Substantia nigra (tissue), 51 donors: ENCODE measurements at places on chromosomes 11 and 22.

- no peak for DNase-seq
Observed at GRCh38 chr22:41935509-41935908, 8.9 kb upstream of the TNFRSF13C start.

- DNase-seq = no peak
Observed at GRCh38 chr22:45812910-45813309, 141.3 kb downstream of the ATXN10 start.

- DNase-seq = no peak
Observed at GRCh38 chr22:28899199-28899853, 16.0 kb downstream of the ZNRF3 start.

DNA sequence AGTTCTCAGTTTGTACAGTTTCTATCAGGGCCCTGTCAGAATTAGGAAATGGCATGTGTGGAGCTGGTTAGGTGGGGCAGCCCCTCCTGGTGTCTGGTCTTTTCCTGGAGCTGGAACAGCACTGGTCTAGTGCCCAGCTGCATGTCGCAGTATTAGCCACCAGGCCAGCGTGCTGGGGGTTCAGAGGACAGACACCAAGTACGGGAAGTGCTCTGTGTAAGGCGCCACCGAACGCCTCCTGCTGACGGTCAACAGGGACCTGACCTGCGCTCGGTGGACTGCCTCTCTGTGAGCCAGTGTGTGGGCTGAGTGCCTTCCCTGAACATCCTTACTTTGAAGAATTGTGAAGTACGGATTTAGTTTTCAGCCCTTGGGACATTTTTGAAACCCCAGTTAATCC is 33.9 kb downstream of the AP2A2 start:
- DNase-seq = no peak

DNA sequence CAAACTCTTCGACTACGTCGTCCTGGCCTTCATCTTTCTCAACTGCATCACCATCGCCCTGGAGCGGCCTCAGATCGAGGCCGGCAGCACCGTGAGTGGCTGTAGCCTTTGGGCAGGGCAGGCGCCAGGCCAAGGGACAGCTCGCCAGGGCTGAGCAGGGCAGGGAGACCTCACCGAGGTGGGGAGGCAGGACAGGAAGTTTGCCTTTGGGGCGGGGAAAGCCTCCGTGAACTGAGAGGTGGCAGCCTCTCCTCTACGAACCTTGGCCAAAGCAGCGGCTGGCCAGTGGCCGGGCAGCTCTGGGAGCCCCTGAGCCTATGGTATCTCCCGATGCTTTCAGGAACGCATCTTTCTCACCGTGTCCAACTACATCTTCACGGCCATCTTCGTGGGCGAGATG is 93.2 kb downstream of the CACNA1I start:
- DNase-seq = no peak

DNA sequence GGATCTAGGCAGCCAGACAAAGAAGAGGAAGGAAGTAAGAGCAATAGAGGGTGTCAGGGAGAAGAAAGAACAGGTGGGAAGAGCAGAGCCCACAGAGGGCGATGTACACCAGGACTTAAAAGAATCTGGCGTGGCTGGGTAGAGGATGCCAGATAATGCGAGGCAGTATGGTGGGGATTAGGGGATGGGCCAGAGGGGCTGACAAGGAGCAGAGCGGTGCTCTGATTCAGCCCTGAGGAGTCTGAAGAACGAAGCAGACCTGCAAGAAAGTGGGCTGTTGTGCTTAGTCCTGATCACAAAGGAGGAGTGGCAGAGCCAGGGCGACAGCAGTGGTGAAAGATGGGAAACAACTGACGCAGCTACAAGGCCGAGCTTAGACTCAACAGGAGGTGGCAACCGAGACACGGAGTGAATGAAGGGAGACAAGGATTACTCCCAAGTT is 163.7 kb downstream of the LARGE1 start:
- no peak for DNase-seq

DNA sequence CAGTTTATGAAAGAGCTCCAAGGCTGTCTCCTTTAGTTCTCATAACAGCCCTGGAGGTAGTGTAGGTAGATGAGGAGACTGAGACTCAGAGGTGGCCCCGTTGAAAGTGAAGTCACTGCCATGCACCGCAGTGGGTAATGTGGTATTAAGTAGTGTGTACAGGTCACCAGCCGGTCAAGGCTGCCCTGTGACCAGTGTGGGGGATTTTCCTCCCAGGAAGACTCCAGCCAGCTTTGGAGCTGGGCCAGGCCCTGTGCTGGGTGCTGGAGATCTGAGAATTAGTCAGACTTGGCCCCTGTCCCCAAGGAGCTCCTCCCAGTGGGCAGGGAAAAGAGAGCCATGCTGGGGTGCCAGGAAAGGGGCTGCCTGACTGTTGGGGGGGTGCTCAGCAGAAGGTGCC is 5.3 kb downstream of the OMP start:
- DNase-seq = no peak

DNA sequence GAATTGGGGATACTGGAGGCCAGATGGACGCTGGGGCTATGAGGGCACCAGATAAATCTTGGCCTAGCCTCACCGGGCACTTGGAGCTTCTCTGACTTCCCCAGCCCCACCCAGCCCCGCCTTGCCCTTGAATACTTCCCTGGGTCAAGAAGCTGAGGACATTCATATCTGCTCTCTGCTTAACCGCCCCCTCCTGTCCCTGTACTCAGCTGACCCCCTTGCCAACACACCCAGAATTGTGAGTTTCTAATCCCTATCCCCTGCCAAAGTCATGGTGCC is 22.0 kb downstream of the FADS3 start:
- DNase-seq = no peak

DNA sequence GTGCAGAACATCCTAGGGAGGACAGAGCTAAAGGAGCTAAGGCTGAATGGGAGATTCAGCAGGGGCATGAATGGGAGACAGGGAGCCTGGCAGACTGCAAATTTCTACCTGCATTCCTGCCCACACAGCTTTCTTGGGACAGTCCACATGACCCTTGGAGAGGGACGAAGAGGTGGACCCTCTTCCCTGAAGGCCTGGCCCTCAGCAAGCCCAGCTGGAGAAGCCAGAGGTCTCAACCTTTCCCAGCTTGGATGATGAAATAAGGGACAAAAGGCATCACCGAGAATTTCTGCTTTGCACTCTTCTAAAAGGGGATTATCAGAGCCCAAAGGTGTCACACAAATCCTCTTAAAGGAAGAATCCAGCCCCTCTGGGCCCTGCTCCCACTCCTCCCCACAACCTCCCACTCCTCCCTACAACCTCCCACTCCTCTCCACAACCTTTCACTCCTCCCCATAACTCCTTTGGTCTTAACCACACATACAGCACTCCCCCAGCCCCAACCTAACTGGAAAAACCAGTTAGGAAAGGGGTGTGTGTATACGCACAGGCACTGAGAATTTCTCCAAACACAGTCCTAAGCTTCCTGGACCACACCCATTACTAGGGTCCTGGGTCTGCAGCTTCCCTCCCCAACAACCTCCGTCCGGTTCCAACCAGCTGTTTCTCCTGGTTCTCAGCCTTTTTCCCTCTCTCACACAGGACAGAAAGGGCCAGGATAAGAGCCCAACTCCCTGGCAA is 38.4 kb downstream of the RPL27A start:
- DNase-seq = no peak

GRCh38 chr11:59678118-59678812 is 9.4 kb upstream of the PATL1 start:
- DNase-seq = no peak

GRCh38 chr11:111019451-111019850 is 226.1 kb upstream of the POU2AF2 start:
- no peak for DNase-seq

GRCh38 chr11:46144741-46145140 is 23.5 kb upstream of the PHF21A start:
- DNase-seq = no peak

GRCh38 chr22:49586244-49586748 is 241.4 kb downstream of the BRD1 start:
- no peak for DNase-seq

GRCh38 chr11:76550781-76551180 is 106.0 kb downstream of the EMSY start:
- DNase-seq = no peak

- DNase-seq = no peak
Observed at GRCh38 chr11:45817191-45817590, 12.2 kb downstream of the SLC35C1 start.

- DNase-seq = no peak
Observed at GRCh38 chr11:100182350-100182749, 504.7 kb upstream of the ARHGAP42 start.

DNA sequence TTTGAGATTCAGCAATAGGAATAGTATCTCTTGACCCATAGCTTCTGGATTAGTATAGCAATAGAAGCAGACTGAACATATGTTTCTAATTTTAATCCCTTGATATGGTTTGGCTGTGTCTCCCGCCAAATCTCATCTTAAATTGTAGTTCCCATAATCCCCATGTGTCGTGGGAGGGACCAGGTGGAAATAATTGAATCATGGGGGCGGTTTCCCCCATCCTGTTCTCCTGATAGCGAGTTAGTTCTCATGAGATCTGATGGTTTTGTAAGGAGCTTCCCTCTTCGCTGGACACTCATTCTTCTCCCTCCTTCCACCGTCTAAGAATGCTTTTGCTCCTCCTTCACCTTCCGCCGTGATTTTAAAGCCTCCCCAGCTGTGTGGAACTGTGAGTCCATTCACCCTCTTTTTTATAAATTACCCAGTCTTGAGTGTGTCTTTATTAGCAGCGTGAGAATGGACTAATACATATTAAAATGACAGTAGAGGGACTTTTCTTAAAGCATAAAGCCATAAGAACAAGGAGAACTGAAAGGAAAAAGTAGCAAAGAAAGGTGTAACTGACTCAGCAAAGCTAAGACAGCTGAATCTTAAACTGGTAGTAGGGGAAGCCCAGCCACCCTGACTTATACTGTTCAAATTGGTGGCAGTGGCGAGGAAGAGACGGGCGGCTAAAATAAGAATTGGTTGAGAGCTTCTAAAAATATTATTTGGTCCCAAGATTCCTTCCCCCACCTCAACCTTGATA is 20.3 kb upstream of the SLN start:
- DNase-seq = no peak

GRCh38 chr11:70736937-70737640 is 338.8 kb downstream of the CTTN start:
- DNase-seq = no peak

DNA sequence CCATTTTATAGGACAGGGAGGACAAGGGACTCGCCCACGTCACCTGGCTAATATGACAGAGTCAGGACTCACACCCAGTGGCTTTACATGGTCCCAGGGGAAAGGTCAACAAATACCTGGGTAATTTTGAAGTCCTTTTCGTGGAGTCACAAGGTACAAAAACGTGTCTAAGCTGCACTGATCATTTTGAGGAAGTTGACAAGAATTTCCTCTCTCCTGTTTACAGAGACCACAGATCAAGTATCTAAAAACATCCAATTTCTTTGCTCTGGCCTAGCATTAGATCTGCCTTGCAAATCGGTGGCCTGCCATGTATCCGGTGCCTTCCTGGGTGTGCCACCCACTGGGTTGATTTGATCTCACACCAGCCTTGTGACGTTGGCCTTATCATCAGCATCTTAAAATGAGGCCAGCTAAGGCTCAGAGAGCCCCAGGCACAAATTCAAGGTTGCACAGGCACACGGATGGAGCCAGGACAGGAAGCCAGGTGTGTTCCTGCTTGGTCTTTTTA is 17.6 kb downstream of the GDPD5 start:
- no peak for DNase-seq

DNA sequence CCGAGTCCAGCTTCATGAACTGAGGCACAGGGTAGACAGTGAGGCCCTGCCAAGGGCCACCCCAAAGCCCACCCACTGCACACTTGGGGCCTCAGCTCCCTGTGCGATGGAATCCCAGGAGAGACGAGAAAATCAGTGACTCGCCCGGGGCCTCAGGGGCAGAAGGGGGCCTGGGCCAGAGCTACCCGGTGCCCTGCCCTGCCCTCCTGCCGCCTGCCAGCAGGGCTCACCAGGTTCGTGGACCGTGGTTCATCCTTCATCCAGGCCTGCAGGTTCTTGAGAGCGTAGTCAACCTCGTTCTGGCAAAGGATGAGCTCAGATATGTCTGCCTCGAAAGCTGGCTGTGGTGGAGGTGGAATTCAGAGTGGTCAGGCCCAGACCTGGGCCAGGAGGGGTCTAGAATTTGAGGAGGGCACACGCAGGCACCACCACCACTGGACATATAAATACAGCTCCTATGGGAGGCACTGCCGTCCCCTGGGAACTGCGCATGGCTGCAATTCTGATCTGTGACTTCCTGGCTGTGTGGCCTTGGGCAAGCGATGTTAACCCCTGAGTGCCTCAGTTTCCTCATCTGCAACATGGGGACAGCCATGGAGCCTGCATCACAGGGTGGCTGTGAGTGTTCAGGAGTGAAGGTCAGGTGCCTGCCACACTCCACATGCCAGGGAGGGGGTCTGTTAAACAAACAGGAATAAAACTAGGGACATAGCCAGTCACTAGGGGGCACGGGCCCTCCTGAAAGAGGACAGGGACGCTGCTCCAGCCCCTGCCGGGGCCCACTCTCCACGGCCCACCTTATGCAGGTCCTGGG is 7.5 kb downstream of the ALDH3B2 start:
- no peak for DNase-seq

- DNase-seq = no peak
Observed at GRCh38 chr11:88352139-88352538, 14.6 kb upstream of the CTSC start.

- DNase-seq = no peak
Observed at GRCh38 chr22:17563936-17564391, 666 bp downstream of the SLC25A18 start.

GRCh38 chr11:218815-219593 is 11.5 kb downstream of the RIC8A start:
- no peak for DNase-seq

GRCh38 chr11:131595797-131596196 is 225.4 kb downstream of the NTM start:
- no peak for DNase-seq

GRCh38 chr22:30044881-30045493 is 35.3 kb upstream of the HORMAD2 start:
- DNase-seq = no peak

GRCh38 chr11:119539583-119539982 is 116.6 kb upstream of the THY1 start:
- DNase-seq = no peak

DNA sequence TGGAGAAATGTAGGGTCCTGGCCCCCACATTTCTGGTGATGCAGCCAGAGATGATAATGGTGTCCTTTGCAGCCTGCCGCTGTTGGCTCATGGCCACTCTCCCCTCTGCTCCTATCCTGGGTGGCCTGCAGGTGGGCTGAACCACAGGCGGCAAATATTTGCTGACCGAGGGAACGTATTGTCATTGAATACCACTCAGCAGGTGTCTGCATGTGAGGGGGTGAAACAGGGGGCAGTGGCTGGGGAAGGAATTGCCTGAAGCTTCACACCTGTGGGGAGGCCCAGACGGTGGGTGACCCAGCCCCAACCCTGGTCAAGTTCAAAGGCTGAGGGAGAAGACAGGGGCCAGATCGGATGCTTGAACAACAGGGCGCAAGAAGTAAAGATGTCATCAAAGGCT is 73.3 kb upstream of the WNT11 start:
- DNase-seq = no peak

DNA sequence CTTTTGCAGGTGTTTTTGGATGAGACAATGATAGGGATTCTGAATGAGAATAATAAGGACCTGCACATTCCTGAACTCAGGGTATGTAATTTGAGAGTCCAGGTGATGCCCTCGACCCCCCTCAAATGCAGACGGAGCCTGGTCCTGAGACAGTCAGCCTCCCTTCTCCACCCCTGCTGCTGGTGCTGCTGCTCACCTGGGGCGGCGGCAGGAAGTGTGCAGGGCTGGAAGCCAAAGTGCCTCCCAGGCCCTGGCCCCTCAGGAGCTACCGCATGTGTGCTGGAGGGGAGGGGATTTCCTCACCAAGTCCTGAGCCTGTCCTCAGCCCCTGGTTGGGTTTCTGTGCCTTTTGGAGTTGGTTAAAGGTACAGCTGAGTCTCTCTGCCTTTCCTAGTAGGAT is 19.0 kb upstream of the GLB1L2 start:
- no peak for DNase-seq
